ENCODE measurements at places on chromosomes 1 and 21. TPM values are rescaled to one million over a fixed set of nuclear protein-coding genes. Genes with fewer than 3 reads are reported as not detected.
A peak's percentile ranks its signal among the peaks of the same experiment; 100 is the strongest.

- no peak overlapping the region for H3K4me3 ChIP-seq
- no peaks in the 10 kb centered on the region for H3K36me3 ChIP-seq
- H3K4me1 ChIP-seq, result peaks cover 23% of the 10 kb centered on the region
- H3K27ac ChIP-seq, result no peak overlapping the region
- no peaks in the 10 kb centered on the region for H3K27me3 ChIP-seq
Observed at GRCh38 chr1:54962612-54963395, 17.6 kb upstream of the TMEM61 start.

- no peaks in the 10 kb centered on the region for H3K36me3 ChIP-seq
- H3K27me3 ChIP-seq, result 0 out of 2 replicates have a peak, but pooled peaks cover 3% of the 10 kb centered on the region
- no peak overlapping the region for H3K27ac ChIP-seq
- no peaks in the 10 kb centered on the region for H3K4me1 ChIP-seq
- no peak overlapping the region for H3K4me3 ChIP-seq
Observed at GRCh38 chr1:58005212-58005611, 541.3 kb downstream of the OMA1 start.

- H3K27ac ChIP-seq, result no peak overlapping the region
- no peaks in the 10 kb centered on the region for H3K27me3 ChIP-seq
- no peaks in the 10 kb centered on the region for H3K36me3 ChIP-seq
- H3K4me3 ChIP-seq, result no peak overlapping the region
- DNase-seq, result peak; percentile 17
Observed at GRCh38 chr1:93331412-93331811, 14.3 kb upstream of the DR1 start.

DNA sequence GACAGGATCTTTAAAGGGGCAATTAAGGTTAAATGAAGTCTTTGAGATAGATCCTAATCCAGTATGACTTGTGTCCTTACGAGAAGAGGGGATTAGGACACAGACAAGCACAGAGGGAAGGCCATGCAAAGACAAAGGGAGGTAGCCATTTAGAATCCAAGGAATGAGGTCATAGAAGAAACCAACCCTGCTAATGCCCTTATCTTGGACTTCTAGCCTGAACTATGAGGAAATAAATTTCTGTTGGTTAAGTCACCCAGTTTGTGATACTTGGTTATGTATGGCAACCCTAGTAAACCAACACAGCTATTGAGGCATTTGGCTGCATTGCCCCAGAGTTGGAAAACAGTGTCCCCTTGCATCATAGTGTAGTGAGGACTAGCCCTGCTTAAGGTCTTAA is 121.3 kb downstream of the MAST2 start:
- no peak for DNase-seq
- no peaks in the 10 kb centered on the region for H3K27me3 ChIP-seq
- no peak overlapping the region for H3K27ac ChIP-seq
- H3K4me3 ChIP-seq, result no peak overlapping the region

- H3K27me3 ChIP-seq, result no peaks in the 10 kb centered on the region
- no peak for DNase-seq
- no peaks in the 10 kb centered on the region for H3K4me1 ChIP-seq
- no peak overlapping the region for H3K4me3 ChIP-seq
- no peaks in the 10 kb centered on the region for H3K36me3 ChIP-seq
- no peak overlapping the region for H3K27ac ChIP-seq
Observed at GRCh38 chr1:27092888-27093287, 62.0 kb downstream of the SLC9A1 start.

GRCh38 chr1:230295367-230295766 is 130.8 kb downstream of the PGBD5 start:
- no peaks in the 10 kb centered on the region for H3K4me1 ChIP-seq
- no peak overlapping the region for H3K27ac ChIP-seq
- H3K4me3 ChIP-seq, result no peak overlapping the region
- no peak for DNase-seq
- peaks cover 43% of the 10 kb centered on the region for H3K27me3 ChIP-seq

DNA sequence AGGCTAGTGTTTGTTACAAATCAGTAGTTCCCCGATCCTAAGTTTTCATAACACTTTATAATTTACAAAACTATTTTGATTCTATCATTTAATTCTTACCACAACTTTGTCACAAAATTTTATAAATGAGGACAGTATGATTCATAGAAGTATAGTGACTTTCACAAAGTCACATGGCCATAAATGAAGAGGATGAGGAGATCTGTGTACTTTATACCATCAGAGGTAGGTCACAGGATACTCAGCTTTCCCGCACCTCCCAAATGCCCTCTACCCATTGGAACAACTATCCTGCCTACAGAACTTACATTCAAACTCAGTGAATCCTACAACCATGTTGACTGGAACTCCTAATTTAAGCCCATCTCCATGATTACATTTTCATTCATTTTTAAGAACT is 56.3 kb downstream of the TNFSF4 start:
- DNase-seq, result peak; percentile 28
- 0 out of 2 replicates have a peak, but pooled peaks cover 6% of the 10 kb centered on the region for H3K4me1 ChIP-seq
- H3K4me3 ChIP-seq, result no peak overlapping the region

DNA sequence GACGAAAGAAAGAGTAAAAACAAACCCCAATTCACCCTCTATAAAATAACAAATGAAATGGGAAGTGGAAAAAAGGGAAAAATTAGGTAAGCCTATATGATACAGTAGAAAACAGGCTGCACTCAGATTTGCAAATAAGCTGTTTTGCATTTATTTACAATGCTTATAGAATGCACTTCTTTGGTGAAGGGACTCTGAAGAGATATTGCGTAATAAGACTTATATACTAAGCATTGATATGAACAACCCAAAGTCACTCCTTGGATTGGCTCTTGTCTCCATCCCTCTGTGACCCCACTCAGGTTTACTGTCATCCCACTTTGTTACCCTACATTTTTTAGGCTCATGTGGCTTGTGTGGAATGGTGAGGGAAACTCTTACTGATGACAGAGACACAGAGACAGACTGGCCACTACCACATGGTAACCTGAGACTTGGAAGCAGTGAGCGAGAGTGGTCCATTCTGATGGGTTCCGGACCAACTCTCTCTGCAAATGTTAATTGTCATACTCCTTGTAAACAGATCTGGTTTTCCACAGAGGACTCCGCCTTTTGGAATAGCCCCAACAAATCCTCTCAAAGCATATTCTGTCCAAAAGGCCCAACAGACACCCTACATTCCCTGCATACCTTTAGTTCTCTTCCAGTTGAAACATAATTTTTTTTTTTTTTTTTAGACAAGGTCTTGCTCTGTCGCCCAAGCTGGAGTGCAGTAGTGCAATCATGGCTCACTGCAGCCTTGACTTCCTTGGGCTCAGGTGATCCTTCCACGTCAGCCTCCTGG is 11.0 kb downstream of the GSTM5 start:
- DNase-seq, result no peak
- H3K27ac ChIP-seq, result no peak overlapping the region
- peaks cover 9% of the 10 kb centered on the region for H3K4me1 ChIP-seq
- no peak overlapping the region for H3K4me3 ChIP-seq
- no peaks in the 10 kb centered on the region for H3K27me3 ChIP-seq

DNA sequence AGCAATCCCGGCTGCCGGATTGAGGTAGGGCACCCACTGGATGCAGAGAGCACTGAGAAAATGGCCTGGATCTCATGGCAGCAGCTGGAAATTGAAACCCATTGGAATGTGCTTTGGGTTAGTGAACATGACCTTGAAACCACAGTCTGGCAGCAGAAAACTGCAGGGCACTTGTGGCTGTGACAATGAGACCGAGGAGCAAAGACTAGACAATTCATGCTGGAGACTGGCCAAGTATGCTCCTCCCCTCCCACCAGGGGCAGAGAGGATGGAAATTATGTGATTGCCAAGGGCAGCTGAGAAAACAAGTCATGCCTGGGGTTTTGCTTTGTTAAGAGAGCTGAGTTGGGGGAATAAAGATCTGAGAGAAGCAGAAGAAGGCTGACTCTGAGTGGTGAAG is 60.7 kb downstream of the ZNF697 start:
- H3K27ac ChIP-seq, result no peak overlapping the region
- H3K36me3 ChIP-seq, result no peaks in the 10 kb centered on the region
- peak; percentile 26 for DNase-seq
- no peaks in the 10 kb centered on the region for H3K4me1 ChIP-seq
- H3K4me3 ChIP-seq, result no peak overlapping the region

DNA sequence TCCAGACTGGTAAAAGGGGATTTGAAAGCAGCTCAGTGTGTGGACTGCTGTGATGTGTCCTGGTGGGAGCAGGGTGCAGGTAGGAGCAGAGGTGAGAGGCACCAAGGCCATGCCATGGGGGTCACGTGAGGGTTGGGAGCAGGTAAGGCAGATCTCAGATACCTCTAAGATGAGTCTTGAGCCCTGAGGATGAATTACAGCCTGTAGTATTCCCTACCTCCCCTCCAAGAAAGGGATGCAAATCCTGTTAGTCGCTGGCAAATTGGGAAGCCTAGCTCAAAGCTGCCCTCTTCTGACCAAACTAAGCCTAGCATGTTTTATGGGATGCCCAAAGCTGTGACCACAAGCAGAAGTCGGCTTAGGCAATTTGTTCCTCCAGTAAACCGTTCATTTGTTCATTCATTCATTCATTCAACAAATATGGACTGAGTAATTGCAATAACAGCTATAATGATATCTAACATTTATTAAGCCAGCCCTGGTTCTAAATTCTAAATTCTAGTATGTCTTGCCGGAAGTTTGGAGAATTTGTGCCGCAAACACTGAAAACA is 3.9 kb upstream of the NUAK2 start:
- H3K27me3 ChIP-seq, result no peaks in the 10 kb centered on the region
- no peak overlapping the region for H3K27ac ChIP-seq
- peaks cover 7% of the 10 kb centered on the region for H3K4me1 ChIP-seq
- peak; percentile 93 for DNase-seq
- H3K36me3 ChIP-seq, result no peaks in the 10 kb centered on the region

DNA sequence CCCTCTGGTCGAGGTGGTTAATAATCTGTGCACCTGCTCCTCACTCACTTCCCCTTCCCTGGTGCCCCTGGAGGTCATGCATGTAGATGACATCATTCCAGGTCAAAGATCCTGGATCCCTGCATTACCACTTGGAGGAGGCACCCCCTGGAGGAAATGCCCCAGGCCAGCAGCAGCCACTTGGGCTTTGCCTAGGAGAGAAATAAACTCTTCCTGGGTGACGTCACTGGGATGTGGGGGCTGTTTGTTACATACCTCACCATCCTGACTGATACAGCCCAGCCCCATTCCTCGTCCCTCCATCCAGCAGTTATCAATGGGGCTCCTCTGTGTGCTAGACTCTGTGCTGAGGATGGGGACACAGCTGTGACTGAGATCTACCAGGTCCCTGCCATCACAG is 433.6 kb downstream of the PTPRU start:
- no peak overlapping the region for H3K4me3 ChIP-seq
- no peaks in the 10 kb centered on the region for H3K27me3 ChIP-seq
- DNase-seq, result no peak
- H3K36me3 ChIP-seq, result no peaks in the 10 kb centered on the region
- H3K27ac ChIP-seq, result no peak overlapping the region

- no peaks in the 10 kb centered on the region for H3K36me3 ChIP-seq
- H3K27ac ChIP-seq, result no peak overlapping the region
- no peak for DNase-seq
- H3K4me3 ChIP-seq, result no peak overlapping the region
- H3K4me1 ChIP-seq, result peaks cover 30% of the 10 kb centered on the region
Observed at GRCh38 chr1:206705726-206706297, 21.1 kb downstream of the MAPKAPK2 start.

DNA sequence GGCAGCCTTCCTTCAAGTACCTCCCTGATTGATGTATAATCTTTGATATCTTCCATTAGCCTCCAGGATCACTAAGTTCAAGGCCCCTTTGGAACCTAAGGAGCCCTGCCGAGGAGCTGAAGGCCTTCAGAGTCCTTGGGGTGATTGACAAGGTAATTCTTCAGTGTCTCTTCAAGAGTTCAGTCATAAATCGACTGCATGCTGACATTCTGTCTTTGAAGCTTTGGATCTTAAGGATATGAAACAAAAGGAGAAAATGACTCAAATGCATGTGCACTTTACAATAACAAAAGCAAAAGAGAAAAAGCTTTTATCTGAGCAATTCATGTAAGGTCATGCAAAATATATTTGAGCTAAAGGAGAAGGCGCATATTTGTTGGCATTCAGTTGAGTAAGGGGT is 125.3 kb downstream of the RPS6KC1 start:
- no peaks in the 10 kb centered on the region for H3K4me1 ChIP-seq
- no peak overlapping the region for H3K27ac ChIP-seq
- H3K4me3 ChIP-seq, result no peak overlapping the region
- H3K36me3 ChIP-seq, result no peaks in the 10 kb centered on the region

- no peaks in the 10 kb centered on the region for H3K27me3 ChIP-seq
- no peak overlapping the region for H3K4me3 ChIP-seq
- peaks cover 13% of the 10 kb centered on the region for H3K36me3 ChIP-seq
- no peak for DNase-seq
- H3K4me1 ChIP-seq, result 0 out of 2 replicates have a peak, but pooled peaks cover under 1% of the 10 kb centered on the region
- H3K27ac ChIP-seq, result no peak overlapping the region
Observed at GRCh38 chr1:39876144-39876543, 7.2 kb downstream of the TRIT1 start.

Gene IFNAR1
- 18.4 TPM for total RNA-seq

Gene ERICH3
- total RNA-seq, result not detected

Gene COL8A2
- total RNA-seq, result 0.58 TPM

Gene GBP4
- 0.86 TPM for total RNA-seq

Gene SPRR2D
- total RNA-seq, result not detected

Gene TFF3
- 9.1 TPM for total RNA-seq

Gene RPL5
- 1,246 TPM for total RNA-seq

Gene LINGO4
- not detected for total RNA-seq

Measured in PC-3 (cell line).